ENCODE measurements at places on chromosomes 4 and X. TPM values are rescaled to one million over a fixed set of nuclear protein-coding genes. Genes with fewer than 3 reads are reported as not detected.

The GPRIN3 gene
- polyA plus RNA-seq = 2.0 TPM

The L1CAM gene
- polyA plus RNA-seq = 0.20 TPM

The SLC10A6 gene
- 0.23 TPM for polyA plus RNA-seq

The CT45A5 gene
- 35.8 TPM for polyA plus RNA-seq

The LRIT3 gene
- 0.37 TPM for polyA plus RNA-seq

The AFF1 gene
- polyA plus RNA-seq = 45.1 TPM

The ATP1B4 gene
- 0.04 TPM for polyA plus RNA-seq

DNA sequence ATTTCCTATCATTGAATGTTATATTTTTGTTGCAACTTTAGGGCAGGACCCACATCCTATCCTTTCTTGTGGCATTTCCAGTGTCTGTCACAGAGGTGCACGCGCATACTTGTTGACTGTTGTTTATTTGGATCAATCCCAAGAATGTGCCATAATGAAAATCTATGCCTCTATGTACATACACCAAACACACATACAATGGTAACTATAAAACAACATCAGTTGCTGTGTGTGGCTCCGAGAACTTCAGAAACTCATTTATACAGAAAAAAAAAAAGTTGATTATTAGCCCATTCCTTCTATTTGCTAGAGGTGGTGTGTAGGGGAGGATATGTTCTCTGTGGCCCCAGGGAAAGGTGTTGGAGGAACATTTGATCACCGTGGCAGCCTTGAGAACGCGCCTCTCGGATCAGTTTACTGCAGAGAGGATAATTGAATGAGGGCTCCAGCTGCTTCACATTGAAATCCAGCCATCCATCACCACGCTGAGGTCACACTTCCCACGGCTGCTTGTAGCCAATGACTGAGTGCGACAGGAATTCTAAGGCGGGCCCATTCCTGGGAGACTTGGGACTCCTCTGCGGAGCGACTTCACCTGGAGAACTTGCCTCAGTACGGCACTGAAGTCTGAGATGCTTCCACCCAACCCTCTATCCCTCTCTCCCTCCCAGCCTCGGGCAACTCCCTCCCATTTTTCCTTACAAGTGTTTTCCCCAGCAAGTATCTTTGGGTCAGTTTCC is 19.5 kb downstream of the SMPX start:
- DNase-seq = no peak

GRCh38 chrX:21374163-21374993 is at the start of gene CNKSR2:
Gene CNKSR2, plus strand, starts transcription at chrX:21374418. Its CDS starts 480 bp downstream, at chrX:21374898.
- peak; percentile 58 for DNase-seq

DNA sequence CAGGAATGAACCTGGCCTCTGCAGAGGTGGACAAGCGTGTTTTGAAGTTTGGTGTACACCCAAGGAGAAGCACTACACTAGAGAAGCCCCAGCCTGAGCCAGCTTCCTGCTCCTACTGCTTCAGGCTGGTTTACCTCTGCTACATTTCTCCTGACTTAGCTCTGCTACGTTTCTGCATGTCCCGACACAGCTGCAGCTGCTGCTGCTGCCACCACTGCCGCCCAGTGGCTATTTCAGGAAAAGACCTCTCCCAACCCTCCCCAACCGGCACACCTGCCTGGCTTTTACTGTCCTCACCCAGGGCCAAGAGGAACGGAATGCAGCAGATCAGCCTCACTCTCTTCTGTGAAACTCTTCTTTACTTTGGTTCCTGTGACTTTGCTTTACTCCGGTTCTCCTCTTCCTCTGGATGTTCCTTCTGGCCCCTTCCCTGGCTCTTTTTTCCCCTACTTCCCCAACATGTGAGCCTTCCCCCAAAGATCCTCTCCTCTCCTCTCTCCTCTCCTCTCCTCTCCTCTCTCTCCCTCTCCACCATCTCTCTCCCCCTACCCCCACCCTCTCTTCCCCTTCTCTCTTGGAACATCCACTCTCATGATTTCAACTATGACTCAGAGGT is 3.1 kb upstream of the P2RY4 start:
- DNase-seq = peak; percentile 4

GRCh38 chrX:997631-998137 is 214.8 kb downstream of the CRLF2 start:
- no peak for DNase-seq

DNA sequence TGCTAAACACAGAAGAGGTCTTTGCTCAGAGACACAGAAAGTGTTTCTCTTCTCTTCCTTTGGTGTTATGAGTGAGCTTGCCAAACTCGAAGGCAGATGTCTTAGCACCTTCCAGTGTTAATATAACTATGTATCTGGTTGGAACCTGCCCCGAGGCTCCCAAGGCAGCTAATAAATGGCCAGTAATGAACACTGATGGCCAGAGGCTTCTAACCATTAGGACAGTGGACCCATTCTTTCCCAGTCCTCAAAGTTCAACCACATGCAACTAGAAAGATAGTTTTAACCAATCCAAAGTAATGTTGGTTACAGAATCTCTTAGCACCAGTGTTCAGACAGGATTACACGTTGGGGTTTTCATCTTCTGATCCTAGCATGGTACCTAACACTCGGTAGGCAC is 42.7 kb upstream of the JADE1 start:
- no peak for DNase-seq

DNA sequence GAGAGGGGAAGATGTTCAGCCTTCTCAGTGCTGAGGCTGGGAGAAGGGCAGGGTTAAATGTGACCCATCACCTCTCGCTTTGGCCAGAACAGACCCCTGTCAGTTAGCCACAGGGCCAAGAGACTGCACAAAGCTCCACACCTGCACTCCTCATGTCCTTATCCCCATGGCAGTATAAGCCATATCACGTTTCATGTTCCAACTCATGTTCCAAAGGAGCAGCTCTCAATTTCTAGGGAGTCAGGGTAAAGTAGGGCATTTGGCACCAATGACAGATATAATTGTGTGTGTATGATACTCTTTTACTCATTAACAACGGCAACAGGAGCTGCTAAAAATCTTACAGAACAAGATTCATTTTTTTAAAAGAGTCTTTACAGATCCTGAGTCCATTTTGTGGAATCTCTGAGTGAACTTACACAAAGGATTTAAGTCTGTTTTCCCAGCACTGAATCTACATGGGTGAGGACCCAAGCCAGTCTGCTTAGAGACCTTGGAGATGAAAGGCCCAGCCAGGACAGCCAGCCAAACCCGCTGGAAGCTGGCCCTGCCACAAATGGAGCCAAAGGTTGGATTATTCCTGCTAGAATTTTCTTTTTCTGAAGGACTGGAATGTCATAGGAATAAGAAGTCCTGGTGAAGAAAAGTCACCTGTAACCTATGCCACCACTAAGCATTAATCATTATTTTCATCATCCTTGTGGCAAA is 129.1 kb upstream of the SMAD1 start:
- DNase-seq = no peak

DNA sequence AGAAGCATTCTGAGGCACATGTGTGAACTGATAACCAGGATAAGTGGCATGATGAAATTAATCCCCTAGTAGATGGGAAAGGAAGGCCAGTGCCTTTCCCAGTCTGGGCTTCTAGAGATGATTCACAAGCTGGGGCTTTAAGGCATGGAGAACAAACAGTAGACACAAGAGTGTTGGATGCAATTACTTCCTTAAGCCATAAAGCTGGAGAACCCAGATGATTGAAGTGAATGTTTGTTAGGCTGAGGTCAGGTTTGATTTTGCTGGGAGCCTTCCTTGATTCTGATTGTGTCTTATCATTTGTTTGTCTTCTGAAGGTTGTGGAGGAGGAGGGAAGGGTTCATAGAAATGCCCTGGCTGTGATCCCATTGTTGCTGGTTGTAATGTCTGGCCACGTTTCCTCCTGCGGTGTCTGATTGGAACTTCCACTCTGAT is 125.2 kb downstream of the NHS start:
- no peak for DNase-seq

DNA sequence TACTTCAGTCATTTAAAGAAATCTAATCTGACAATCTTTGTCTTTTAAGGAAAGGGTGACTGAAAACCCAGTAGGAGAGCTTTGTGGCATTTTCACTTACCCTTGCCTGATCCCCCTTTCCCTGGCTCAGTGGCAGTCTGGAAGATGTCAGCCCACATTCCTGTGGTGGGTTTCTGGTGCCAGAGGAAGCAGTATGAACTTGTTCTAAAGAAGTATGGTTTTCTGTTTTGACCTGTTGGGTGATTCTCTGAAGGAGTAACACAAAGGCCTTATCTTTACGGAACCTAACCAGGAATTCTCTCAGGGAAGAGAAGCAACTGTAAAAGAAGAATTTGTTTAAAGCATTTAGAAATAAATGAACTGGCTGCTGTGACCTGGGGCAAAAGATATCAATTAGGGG is 41.9 kb downstream of the BMP15 start:
- no peak for DNase-seq

- DNase-seq = no peak
Measured at GRCh38 chr4:152247271-152247975, 288.5 kb downstream of the FBXW7 start.

DNA sequence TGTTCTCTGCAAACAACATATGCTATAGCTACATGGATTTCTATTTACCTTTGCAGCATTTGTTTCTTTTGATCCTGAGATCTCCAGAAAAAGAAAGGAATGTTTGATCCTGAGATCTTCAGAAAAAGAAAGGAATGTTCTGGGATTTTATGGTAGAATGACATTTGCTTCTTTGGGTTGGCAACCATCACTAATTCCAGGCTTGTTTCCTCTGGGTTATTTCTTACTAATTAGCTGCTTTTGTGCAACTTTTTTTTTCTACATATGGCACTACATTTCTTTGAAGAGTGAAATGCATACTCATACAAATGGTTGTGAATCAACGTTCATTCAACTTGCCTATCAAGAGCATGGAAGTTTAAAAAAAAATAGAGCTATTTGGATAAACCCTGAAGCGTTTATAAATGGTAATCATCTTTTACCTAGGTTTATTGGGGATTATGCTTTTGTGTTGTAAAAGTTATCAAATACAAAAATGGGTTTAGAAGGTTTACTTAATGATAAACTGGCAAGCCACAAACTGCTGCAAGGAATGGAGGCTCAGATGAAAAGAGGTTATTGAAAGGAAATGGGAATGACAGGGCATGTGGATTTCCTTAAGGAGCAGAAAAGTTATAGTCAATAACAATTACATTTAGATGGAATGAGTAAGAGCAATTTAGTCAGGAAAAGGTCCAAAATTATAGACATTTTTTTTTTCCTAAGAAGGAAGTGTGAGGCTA is 95.6 kb upstream of the PCDH18 start:
- no peak for DNase-seq

DNA sequence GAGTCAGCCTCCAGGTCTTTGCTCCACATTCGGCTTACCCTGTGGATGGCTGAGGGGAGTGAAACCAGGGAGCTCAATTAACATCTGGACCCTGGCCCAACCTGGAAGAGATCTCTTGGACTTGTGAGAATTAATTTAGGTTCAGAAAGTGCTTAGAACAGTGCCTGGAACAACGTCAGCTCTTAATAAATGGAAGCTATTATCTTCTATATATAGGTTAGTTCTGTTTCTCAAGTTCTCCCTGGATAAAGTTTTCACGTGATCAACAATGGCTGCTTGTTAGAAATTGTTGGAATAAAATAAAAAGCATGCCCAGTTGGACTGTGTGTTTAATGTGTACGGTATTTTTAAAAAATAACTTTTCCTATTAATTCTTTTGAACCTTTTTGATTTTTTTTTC is 80.8 kb downstream of the TRIML1 start:
- DNase-seq = no peak

DNA sequence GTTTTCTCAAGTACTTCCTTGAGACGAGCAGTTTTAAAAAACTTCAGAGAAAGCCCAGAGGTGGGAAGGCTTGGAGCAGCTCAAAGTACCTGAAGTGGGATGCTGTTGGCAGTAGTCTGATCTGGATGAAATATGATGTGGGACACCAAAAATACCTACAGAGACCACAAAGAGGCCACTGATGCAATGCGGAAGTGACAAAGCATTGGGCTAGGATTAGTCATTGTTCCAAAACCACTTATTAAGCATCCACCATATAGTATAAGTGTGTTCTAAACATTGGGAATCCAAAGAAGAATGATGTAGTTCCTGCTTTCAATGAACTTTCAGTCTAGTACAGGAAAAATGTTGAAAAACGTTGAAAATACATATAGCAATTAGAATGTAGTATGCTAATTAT is 386.1 kb upstream of the CNKSR2 start:
- DNase-seq = no peak

DNA sequence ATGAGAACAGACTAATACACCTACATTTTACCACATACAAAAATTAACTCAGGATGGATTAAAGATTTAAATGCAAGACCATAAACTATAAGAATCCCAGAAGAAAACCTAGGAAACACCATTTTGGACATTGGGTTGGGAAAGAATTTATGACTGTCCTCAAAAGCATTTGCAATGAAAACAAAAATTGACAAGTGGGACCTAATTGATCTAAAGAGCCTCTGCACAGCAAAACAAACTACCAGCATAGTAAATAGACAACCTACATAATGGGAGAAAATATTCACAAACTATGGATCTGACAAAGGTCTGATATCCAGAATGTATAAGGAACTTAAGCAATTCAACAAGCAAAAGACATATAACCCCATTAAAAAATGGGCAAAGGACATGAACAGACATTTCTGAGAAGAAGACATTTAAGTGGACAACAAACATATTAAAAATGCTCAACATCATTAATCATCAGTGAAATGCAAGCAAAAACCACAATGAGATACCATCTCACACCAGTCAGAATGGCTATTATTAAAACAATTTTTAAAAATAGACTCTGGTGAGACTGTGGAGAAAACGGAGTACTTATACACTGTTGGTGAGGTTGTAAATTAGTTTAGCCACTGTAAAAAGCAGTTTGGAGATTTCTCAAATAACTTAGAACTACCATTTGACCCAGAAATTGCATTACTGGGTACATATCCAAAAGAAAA is 221.7 kb upstream of the DIPK2B start:
- no peak for DNase-seq

DNA sequence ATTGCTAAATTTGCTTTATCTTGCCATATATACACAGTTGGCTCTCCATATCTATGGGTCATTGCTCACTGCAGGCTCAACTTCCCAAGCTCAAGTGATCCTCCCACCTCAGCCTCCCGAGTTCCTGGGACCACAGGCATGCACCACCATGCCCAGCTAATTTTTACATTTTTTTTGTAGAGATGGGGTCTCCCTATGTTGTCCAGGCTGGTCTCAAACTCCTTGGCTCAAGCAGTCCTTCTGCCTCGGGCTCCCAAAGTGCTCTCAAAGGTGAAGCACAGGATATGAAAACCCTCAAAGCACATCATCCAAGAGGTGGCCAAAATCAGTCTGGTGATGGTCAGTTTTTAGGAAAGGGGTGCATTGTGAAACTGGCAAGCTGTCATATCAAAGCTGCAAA is 11.8 kb downstream of the CDS1 start:
- no peak for DNase-seq

DNA sequence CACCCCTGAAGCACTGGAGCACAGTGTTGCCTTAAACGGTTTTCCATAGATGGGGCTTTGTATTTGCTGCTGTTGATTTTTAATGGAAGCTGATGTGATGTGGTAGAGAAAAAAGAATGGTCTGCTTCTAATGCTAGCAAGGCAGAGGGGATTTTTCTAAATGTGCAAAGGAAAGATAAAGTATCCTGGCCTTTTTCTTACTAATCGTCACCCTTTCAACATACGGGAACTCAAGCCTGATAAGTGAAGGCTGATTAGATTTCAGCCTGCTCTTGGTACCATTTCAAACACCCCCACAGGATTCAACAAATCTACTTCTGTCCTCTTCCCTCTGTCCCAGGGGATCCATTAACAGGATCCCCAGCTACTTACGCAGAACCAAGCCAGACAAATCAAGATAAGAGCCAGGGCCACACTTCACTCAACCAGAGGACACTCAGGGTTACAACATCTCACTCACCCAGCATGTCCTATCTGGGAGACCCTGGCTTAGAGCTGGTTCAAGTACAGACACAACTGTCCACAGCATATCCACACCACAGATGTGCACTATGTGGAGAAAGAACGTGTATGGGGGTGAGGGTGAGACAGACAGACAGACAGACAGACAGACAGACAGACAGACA is 180.0 kb downstream of the SH3KBP1 start:
- DNase-seq = no peak
